ENCODE measurements at places on chromosomes 5 and 9.

- no peak for DNase-seq
Observed at GRCh38 chr9:100322954-100323536, 29.7 kb downstream of the TEX10 start.

DNA sequence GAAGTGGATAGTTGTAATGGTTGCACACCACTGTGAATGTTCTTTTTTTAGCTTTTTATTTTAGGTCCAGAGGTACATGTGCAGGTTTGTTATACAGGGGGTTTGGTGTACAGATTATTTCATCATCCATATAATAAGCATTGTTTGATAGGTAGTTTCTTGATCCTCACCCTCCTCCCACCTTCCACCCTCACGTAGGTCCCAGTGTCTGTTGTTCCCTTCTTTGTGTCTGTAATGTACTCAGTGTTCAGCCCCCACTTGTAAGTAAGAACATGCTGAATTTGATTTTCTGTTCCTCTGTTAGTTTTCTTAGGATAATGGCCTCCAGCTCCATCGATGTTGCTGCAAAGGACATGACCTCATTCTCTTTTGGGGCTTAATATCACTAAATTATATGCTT, 99.7 kb downstream of the HTR4 start:
- no peak for DNase-seq

GRCh38 chr5:108753877-108754276, 6.2 kb downstream of the FER start:
- DNase-seq = no peak

DNA sequence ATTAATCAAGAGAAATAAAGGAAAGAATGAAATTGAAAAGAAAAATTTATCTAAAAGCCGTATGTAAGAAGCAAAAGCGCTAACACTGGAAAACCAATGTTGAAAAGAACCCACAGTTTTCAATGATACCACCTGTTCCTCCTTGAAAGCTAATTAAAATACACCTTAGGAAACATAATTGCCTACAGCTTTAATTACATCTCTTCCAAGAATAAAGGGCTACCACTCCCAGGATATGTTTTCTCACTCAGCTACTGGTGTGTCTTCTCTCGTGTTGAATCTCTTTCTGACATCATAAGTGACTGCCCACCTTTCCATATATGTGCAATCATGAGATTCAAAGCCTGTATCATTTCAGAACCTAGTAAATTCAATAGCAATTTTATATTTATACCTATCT, 880.6 kb upstream of the DMAC1 start:
- no peak for DNase-seq

DNA sequence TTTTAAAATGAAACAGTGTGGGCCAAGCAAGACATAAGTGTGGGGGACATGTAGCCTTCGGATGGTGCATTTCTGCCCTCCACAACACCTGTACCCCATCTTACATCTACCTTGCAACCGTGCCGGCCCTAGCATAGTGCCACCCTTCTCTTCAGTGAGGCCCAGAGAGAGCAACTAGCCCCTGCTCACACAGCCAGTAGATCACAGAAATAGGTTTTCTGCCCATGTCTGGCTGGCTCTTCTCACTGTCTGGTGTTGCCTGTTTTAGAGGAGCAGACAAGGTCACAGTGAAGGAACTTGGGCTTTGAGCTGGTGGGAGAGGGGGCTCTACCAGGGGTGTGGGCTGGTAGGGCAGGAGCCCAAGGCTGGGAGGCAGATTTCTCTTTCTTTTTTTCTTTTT, 11.1 kb downstream of the PDLIM7 start:
- DNase-seq = no peak

DNA sequence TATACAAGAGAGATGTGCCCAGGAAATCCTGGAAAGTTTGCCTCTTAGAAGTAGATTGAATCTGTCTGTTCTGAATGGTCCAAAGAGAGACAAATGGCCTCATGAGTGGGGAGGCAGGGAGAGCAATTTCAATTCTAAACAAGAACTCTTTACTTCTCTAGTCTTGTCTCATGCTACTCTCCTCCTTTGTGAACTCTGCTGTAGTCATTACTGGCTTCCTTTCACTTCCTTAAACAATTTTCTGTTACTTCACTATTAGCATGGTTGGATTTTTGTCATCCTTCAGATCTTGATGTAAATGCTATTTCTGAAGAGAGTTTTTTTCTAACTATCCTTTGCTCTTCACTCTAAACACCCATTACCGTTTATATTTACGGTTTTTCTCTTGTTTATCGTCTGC, 54.0 kb upstream of the GRIN3A start:
- no peak for DNase-seq

DNA sequence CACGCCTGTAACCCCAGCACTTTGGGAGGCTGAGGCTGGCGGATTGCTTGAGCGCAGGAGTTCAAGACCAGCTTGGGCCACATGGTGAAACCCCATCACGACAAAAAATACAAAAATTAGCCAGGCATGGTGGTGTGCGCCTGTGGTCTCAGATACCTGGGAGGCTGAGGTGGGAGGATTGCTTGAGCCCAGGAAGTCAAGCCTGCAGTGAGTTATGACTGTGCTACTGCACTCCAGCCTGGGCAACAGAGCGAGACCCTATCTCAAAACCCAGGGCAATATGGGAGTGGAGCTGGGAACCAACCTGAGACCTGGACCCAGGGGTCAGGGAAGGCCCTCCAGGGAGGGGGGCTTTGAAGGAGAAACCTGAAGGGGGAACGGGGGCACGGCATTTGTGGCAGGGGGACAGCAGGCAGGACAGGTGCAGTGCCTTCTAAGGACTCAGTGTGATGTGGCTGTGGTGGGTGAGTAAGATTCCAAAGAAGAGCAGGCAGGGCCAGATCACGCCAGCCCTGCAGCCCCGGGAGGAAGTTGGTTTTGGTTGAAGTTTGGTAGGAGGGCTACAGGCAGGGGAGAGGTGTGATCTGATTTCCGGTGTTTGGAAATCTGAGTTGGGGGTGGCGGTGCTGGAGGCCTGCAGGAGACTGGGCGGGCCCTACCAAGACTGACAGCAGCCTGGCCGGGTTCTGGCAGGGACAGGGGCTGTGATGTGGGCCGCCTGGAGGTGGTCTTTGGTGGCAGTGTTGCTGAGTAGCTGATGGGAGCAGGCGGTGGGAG, 46.2 kb downstream of the NTNG2 start:
- DNase-seq = no peak

- DNase-seq = no peak
Observed at GRCh38 chr9:93255994-93256877, 72.3 kb downstream of the WNK2 start.

GRCh38 chr5:1227667-1228066, 2.5 kb downstream of the SLC6A18 start:
- DNase-seq = no peak

DNA sequence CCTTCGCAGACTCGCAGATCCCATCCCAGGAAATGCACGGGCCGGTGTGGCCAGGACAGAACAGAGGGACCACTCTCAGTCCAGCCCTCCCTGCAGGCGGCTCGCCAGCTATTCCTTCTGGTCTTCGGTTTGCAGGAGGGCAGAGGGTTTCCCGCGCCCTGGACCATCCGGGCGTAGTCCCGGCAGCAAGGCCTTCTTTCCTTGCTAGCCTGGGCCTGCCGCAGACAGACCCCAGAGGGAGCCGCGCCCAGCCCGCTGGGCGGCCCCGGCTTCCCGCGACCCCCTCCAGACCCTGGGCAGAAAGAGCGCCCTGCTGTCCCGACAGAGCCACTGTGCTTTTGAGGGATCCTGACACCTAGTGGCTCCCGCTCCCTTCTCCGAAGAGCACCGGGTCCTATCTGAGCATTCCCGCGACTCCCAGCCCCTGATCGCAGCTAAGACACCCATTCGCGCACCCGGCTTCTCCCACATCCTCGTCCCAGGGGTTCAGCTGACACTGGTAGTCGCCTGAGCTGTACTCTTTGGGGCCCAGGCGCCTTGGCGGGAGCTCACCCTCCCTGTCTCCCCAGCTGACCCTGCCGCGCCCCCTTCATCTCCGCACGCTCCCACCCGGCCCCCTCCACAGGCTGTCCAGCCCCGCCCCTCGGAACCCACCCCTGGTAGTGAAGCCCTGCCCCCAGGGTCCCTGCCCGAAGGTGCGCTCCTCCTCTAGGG, 1.1 kb downstream of the CFAP90 start:
- no peak for DNase-seq

DNA sequence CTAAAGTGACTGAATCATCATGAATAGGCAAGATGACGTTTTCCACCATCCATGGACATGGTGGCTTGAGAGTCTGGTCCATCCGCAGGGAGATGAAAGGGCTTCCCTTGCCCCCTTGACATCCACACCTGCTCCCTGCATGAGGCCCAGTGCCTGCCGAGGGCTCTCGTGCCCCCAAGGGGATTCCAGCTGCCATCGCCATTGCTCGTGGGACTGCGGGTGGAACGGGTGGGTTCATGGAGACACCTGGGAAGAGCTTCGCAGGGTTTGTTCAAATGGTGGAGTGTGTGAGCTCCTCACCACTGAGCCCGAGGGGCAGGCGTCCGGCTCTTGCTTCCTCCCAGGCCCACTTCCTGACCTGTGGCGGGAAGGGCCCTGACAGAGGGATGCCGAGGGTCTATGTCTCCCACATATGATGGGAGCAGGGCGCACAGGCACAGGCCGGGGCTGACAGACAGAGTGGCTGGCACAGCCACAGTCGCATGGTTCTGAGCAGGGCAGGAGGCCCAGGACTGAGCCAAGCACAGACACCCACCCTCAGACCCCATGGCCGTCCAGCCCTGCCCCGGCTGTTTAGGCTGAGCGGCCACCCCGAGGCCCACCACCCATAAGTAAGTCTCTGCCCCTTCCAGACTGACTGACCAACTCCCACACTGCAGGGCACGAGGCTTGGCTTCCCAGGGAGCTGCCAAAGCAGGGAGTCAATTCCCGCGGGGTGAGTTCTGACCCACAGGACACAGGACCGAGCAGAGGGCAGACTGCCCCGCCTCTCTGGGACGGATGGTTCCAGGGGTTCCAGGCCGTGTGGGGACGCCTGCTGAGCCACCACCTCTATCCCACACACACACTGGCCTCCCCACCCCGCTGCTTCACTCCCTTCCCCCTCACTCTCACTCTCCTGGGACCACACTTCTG, 70.0 kb upstream of the PPP1R26 start:
- DNase-seq = no peak

DNA sequence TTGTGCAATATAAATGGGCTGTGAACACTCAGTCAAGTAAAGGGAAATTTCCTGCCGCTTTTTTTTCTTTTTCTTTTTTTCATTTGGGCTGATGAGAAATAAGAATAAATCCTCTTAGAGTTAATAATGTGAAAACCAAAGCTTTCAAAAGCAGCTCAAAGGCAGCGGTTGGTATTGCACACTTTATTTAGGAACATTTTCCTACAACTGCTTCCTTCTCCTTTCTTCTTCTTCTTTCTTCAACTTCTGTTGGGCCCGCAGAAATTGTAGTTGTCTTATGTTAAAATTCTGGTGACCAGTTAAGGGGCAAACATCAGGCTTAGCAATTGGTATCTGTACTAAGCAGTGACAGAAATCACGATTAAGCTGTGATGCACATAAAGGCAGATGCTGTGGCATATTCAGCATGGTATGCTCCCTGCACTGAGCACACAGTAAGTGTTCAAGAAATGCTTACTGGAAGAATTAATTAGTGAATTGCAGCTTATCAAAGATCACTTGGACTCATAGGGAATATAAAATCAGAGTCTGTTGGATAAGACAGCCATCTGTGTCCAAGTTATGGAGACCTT, 85.4 kb downstream of the ANKRD55 start:
- no peak for DNase-seq

DNA sequence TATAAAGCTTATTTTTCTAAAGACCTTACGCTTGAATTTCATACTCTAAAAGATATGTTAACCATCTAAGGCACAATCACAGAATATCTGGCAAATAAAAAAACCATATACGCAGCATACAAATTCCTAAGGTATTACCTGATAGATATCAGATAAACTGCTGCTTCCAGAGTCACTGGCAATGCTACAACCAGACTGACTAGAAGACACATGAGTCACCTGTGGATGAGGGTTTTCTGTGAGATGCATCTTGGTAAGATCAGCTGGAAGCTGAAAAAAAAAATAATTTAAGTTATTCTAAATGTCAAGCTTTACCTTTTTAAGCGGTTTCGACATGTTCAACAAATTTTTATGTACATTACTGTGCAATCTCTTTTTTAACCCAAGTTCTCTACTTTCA, 113.8 kb downstream of the RAPGEF6 start:
- DNase-seq = no peak

DNA sequence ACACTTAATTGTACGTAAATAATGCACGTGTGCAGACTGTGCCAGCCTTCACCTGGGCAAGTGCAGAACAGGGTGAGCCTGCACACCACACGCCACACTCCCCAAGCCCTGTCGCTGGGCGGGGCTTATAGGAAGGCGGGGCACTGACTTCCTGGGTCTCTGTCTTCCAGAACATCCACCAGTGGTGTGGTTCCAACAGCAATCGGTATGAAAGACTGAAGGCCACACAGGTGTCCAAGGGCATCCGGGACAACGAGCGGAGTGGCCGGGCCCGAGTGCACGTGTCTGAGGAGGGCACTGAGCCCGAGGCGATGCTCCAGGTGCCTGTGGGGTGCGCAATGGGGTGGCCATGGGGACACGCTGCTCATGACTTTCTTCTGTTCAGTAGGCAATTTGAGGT, 44.2 kb downstream of the GSN start:
- no peak for DNase-seq

GRCh38 chr5:91382530-91383026, 539 bp downstream of the ARRDC3 start:
- DNase-seq = no peak

GRCh38 chr9:92640398-92641091, 29.4 kb downstream of the IPPK start:
- DNase-seq = no peak

- DNase-seq = no peak
Observed at GRCh38 chr9:128685636-128686489, 3.2 kb upstream of the SET start.

- no peak for DNase-seq
Observed at GRCh38 chr5:37471666-37472197, 92.6 kb downstream of the WDR70 start.
